ENCODE measurements at places on chromosomes 11 and 22. TPM values are rescaled to one million over a fixed set of nuclear protein-coding genes. Genes with fewer than 3 reads are reported as not detected.
A peak's percentile ranks its signal among the peaks of the same experiment; 100 is the strongest.

Gene CCDC89
- 0.60 TPM for total RNA-seq

Gene PTPRCAP
- 328 TPM for total RNA-seq

Gene ANO3
- total RNA-seq: not detected

Gene SYCE3
- total RNA-seq: not detected

Gene TESMIN
- 7.8 TPM for total RNA-seq

Gene CRYAB
- not detected for total RNA-seq

Gene SLN
- total RNA-seq: not detected

Gene RASGRP2
- total RNA-seq: 293 TPM

Gene KCTD14
- total RNA-seq: 0.25 TPM

- DNase-seq: no peak
These were observed 120.5 kb downstream of the SHANK2 start for GRCh38 chr11:71131861-71132260.

DNA sequence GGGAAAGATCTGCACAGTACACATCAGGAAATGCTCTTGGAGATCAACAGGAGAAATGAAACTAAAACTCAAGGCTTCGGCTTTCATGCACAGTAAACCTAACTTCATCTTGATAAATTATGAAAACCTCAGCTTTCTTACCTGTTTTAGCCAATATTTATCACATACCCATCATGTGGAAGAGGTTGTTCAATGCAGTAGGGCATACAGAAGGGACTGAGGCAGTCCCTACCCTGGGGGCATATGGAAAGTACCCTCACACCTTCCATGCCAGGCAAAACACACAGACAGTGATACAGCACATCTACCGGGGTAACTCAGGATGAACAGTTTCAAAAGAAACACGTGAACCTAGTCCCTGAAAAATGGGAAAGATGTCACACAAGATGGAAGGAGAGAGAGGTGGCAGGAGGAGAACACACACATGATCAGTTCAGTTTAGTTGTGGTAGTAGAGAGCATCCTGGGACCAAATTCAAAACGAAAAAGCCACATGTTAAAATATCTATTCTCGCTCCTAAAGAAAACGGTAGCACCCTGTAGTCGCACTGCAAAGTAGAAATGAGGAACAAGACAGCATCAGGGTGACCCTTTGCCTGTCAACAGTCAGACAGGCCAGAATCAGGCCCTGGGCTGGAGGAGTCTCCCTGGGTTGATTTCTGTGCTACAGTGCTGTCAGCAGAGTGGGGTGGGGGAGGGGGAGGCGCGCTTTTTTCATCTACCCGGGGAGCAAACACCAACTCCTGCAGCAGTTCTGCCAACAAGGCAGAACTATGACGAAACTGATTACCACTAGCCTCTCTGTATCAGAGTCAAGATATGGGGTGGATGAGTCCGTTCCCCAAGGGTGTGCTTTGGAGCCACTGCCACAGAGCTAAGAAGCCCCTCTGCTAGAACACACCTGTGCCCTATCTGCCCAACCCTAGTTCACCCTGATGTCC, 1.3 kb downstream of the HIRA start:
- DNase-seq: peak; percentile 67

GRCh38 chr11:73283276-73284000, 11.3 kb downstream of the P2RY6 start:
- DNase-seq: no peak

GRCh38 chr11:126115816-126116331, 53.2 kb upstream of the CDON start:
- DNase-seq: no peak

GRCh38 chr11:109794501-109794900, 298.7 kb upstream of the ZC3H12C start:
- no peak for DNase-seq

DNA sequence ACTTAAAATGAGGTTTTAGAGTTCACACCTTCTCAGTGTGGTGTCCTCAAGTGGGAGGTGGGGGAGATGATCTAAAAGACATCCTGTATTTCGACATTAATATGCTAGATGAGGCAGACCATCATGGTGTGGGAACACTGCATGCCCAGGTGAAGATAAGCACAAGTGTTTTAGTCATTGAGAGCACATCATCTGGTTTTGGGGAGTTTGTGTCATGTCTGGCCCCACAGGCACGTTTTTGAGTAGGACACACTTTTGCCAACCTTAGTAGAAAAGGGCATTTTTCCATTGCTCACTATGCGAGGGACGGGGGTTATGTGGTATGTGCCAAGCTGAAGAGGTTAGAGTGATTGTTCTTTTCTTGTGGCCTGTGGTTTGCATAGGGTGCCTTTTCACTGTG, 189.3 kb downstream of the DBX1 start:
- no peak for DNase-seq

GRCh38 chr11:72014761-72015320, 16.1 kb downstream of the IL18BP start:
- no peak for DNase-seq

DNA sequence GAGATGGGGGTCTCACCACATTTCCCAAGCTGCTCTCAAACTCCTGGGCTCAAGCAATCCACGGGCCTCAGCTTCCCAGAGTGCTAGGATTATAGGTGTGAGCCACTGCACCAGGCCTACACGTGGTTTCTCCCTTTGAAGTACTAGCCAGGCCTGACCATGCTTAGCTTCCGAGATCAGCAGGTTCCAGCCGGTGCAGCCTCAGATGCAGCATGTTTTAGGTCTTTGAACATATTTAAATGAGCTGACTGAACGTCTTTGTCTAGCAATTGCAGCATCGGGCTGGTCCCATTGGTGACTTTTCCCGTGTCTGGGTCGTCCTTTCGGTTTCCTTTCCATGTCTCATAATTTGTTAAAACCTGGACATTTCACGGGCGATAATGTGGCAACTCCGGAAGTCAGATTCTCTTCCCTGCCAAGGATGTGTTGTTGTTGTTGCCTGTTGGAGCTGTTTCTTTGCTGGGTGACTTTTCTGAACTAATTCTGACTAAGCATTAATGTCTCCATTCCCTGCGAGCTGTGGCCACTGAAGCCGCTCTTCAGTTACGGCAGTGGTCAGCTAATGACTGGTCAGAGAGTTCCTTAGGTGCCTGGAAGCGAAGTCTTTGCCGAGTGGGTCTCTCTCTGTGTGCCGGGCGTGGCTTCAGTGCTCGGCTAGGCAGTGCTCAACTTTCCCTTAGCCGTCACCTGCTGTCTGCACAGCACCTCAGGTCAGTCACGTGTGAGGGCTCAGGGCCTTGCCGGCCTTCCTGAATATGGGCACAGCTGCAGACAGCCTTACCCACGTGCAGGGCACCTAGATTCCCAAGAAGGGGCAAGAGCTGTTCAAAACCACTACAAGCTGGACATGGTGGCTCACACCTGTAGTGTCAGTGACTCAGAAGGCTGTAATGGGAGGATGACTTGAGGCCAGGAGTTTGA, 3.8 kb upstream of the CYP2D6 start:
- DNase-seq: no peak

DNA sequence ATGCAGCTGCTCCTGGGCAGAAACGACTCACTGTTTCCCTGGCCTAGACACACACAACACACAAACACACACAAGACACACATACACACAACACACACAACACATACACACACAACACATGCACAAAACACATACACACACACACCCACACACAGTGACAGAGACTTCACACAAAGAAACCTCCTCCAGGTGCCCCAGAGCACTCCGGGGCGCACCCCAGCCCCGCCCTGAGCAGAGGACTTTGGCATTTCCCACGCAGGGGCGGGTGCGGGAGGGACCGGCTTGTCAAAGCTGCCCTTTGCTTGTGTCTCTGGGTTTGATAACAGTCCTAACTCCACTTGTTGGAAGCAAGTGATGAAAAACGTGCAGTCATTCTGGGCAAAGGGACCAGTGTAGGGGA, 6.5 kb downstream of the APOBEC3A start:
- DNase-seq: no peak

GRCh38 chr22:19287889-19288288, 3.6 kb downstream of the CLTCL1 start:
- no peak for DNase-seq

- DNase-seq: no peak
These were observed 46.1 kb downstream of the RRAS2 start for GRCh38 chr11:14312736-14313438.

DNA sequence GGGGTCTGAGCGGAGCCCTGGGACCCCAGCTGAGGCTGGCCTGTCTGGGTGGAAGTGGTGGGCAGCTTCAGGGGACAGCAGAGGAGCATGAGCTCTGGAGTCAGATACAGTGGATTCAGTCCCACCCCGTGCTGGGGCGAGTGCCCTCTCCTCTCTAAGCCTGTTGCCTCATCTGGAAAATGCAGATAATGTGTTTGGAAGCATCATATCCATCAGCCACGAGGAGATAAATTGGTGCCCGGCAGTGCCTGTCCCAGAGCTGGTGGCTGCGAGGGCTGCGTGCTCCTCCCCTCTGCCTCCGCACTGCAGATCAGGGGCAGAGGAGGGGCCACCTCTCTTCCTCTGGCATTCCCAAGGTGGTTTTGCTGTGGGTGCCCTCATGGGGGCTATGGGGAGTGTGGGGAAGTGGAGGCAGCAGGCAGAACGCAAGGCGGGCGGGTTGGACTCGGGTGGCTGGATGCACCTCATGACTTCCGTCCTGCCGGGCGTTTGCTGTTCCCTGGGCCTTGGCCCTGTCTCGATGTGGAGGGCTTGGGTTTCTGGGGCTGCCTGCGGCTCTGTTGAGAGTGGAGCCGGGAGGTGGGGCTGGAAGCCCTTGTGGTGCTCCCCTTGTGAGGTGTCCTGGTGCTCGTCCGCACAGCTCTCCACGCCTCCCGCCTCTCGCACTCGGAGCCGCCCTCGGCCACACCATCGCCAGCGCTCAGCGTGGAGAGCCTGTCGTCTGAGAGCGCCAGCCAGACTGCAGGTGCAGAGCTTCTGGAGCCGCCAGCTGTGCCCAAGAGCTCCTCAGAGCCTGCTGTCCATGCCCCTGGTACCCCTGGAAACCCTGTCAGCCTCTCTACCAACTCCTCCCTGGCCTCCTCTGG, 20.9 kb downstream of the MICALL1 start:
- DNase-seq: no peak

GRCh38 chr11:110778343-110778742, 66.1 kb upstream of the ARHGAP20 start:
- no peak for DNase-seq

GRCh38 chr11:117387992-117388755, 60.5 kb downstream of the CEP164 start:
- no peak for DNase-seq

DNA sequence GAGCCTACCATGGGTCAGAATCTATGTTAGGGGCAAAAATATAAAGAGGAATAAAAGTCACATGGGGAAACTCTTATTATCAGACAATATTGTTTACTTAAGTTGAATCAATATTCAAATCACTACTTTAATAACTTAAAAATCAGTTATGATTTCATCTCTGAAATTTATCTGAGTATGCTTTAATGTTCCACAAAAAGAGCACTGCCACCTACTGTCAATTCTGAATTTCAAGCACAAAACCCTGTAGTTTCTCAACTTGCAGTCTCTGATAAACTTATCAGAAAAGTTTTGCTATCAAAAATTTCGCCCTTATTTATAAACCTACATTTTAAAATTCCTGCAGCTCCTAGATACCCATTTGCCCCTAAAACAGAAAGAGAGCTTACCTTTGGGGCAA, 47.3 kb downstream of the RDX start:
- no peak for DNase-seq

- no peak for DNase-seq
These were observed 140.7 kb upstream of the CTSC start for GRCh38 chr11:88478136-88478815.

DNA sequence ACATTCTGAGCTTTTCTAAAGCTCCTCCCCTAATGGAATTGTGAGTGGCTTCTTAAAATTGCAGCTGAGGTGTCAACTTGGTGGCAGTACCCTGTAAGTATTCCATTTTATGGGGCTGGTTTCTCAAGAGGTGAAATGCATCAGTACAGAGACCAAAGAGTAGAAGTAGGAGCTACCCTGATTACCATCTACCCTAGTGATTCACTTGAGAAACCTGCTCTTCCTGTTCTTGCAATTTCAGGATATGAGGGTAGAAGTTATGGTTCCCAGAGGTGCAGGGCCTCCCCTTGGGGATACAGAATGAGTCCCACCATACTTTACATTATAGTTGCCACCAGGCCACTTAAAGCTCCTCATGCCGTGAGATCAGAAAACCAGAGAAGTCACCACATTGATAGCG, 944.6 kb downstream of the OPCML start:
- DNase-seq: no peak

- no peak for DNase-seq
These were observed 8.5 kb upstream of the SCYL1 start for GRCh38 chr11:65516135-65516968.

DNA sequence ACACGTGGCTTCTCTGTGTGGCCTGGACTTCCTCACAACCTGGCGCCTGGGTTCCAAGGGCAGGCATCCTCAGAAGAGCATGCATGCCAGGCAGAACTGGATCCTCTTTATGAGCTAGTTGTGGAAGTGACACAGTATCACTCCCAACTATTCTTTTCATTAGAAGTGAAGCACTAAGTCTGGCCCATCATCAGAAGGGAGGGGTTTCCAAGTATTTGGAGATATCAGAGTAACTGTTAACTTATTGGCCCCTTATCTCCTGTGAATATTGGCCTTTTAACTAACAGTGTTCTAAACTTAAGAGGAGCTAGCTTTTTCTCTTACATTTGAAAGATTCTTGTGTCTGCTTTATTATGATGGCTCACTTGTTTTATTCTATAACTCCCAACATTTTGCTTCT, 35.5 kb downstream of the FDX1 start:
- DNase-seq: no peak

GRCh38 chr11:19728436-19728835, 15.8 kb downstream of the NAV2 start:
- no peak for DNase-seq

GRCh38 chr11:10351765-10352641, 47.1 kb downstream of the ADM start:
- no peak for DNase-seq

DNA sequence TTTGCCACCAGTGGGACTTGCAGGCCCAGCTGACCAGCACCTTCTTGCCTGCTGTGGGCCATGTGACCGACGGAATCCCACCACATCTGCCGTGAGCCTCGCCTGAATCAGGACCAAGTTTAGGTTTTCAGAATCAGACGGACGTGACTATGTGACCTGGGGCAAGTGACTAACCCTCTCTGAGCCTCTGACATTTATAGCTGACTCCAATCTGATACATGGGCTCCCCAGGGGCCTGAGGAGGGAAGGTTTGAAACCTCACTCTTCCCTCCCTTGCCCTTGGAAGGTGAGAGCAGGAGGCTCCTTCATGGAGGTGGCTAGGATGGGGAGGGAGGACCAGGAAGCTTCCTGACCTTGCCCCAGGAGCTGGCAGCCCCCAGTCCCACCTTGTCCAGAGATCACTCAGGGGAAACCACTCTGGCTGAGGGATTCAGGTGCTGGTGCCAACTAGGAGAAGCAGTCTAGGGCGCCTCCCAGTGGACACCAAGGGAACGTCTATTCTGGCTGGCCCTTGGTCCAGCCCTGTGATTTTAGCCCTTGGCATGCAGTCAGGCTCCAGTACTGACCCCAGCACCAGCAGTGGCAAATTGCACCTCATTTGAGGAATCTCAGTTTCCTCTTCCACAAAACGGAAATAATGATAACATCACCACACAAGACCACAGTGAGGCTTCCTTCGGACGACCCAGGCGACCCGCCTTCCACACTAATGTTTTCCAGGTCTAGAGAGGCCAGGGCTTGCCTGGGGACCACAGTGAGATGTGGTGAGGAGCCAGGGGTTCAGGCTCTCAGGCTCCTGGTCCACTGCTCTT, 47.2 kb upstream of the SYT7 start:
- DNase-seq: peak; percentile 42
